D721Med (cell line): ENCODE measurements at places on chromosomes 3 and 15.
A peak's percentile ranks its signal among the peaks of the same experiment; 100 is the strongest.

- no peak for DNase-seq
Measured at GRCh38 chr15:88918738-88919137, 5.6 kb upstream of the MFGE8 start.

DNA sequence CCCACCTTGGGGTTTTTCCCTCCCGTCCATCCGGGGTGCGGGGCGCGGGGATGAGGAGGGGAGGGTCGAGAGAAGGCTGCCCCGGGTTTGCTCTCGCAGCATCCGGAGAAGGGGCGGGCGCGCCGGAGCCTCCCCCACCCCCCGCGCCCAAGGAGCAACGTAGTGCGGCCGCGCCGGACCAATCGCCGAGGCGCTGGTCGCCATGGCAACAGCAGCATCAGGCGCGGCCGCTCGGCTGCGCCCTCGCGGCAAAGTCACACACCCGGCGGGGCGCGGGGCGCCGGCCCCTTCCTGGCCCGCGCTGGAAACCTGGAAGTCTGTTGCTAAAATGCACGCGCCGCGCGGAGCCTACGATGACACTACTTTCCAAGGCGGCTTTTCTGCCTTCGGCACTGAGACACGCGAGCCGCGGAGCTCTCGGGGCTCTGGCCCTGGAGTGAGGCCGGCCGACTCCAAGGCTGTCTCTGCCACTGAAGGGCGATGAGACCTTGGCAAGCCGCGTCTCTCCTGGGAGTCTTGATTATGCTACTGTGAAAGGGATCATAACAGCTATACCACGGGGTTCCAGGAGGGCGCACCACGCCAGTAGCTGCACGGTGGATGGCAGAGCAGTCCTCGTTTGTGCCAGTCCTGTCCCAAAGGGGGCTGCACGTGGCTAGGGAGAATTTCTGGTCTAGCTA lies at the start of gene IQSEC1:
Gene IQSEC1, minus strand, starts transcription at position 104 of the 680 bp plus-strand sequence. CDS start 415 bp downstream, outside the sequence.
- DNase-seq, result peak; percentile 93

GRCh38 chr3:141356046-141356445 lies 12.3 kb upstream of the ZBTB38 start:
- DNase-seq, result no peak

- no peak for DNase-seq
Measured at GRCh38 chr15:76313731-76314130, 2.5 kb upstream of the ETFA start.

GRCh38 chr3:114331710-114332109 lies 37.9 kb downstream of the TIGIT start:
- DNase-seq, result no peak

DNA sequence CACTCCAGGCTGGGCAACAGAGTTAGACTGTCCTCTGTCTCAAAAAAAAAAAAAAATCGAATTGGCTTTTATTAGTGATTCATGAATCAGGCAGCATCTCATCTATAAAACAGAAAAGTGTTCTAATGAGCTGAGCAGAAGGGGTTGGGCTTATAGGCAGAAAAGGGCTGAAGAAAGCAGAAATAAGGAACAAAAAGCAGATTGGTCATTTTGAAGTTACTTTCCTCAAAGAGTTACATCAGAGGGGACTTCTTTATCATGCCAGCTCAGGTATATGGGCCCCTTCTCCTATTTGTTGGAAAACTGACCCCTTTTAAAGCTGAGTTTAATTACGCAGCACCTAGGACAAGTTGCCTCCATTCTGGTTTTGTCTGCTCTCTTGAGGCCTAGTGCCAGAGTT lies 722 bp upstream of the POGLUT1 start:
- no peak for DNase-seq

GRCh38 chr3:150911771-150912170 lies 6.5 kb upstream of the MINDY4B start:
- no peak for DNase-seq

DNA sequence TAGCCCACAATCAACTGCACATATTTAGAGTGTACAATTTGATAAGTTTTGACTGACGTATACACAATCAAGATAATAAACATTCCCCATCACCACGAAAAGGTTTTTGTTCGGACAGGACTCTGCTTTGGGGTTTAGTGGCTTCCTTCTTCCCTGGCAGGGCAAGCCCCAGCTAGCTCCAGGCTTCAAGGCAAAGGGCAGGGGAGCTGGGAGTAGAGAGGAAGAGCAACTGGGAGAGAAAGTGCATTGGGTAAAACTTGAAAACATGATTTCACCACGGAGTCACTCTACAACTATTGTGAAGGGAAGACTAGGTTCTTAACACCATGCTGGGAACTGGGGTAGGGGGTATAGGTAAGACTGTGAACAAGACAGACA lies 185.1 kb upstream of the UBE2E1 start:
- no peak for DNase-seq

DNA sequence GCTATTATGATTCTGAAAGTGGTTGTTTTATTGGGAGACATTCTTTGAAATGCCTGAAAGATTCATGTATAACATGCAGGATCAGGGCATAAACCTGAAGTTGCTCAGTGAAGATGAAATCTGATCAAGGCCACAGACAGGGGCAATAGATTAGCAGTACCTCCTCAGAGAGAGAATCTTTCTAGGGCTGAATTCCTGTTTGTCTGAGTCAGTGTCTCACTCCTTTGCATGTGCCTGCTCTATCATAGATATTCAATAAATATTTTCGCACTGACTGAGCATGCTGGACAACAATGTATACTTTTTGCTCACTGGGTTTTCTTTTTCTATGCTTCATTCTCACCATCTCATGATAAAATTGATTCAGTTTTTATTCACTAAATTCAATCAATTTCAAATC lies 49.8 kb upstream of the PFN2 start:
- DNase-seq, result no peak

- DNase-seq, result no peak
Measured at GRCh38 chr15:55829826-55830225, 86.9 kb upstream of the PRTG start.

GRCh38 chr3:81530180-81530939 lies 231.1 kb downstream of the GBE1 start:
- DNase-seq, result no peak

DNA sequence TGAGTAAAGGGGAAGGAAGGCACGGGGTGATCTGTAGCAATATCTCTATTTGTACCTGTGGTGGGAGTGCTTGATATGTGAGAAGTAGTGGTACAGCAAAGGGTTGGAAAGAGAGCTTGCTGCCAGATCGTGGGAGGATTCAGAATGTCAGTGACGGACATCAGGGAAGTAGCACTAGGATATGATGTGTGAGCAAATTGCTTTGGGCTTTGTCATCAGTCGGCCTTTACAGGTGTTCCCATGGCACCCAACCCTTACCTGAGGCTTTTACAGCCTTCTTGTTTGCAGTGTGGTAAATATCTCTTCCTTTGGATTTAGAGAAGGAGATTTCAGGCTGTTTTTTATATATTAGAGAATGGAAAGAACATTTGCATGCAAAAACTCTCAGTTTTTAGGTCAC lies 29.8 kb downstream of the IL1RAP start:
- no peak for DNase-seq

GRCh38 chr3:135451037-135451785 lies 514.3 kb upstream of the PPP2R3A start:
- no peak for DNase-seq

DNA sequence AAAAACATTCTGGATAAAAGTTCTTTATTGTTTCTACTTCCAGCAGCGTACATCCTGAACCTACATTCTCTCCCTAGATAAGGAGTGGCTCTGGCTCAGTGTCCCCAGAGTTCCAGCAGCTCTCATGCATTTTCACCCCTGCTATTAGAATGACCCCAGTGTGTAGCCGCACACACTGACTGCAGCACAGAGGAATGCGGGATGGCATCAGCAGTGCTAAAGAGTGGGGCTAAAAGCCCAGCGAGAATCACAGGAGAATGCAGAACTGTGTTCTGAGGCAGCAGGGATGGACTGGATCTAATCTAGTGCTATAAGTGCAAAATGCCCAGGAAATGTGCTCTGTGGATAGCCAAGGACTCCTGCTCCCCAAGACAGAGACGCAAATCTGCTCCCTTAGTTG lies 66.4 kb upstream of the TJP1 start:
- no peak for DNase-seq

GRCh38 chr3:169085827-169086226 lies 577.7 kb downstream of the MECOM start:
- no peak for DNase-seq

DNA sequence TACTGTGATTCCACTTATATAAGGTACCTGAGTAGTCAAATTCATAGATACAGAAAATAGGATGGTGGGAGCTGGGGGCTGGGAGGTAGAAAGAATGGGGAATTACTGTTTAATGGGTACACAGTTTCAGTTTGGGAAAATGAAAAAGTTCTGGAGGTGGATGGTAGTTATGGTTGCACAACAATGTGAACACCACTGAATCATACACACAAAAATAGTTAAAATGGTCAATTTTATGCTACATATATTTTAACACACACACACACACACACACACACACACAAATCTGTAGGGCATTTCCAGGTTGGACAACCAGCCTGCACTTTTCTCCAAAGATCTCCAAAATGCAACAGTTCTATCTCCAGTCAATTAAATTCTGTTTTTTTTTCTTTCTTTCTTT lies 1.4 kb downstream of the CCDC32 start:
- DNase-seq, result no peak
